ENCODE measurements at places on chromosomes 7 and 10. TPM values are rescaled to one million over a fixed set of nuclear protein-coding genes. Genes with fewer than 3 reads are reported as not detected.

The PDZD7 gene
- total RNA-seq, result 0.25 TPM

The DOCK4 gene
- total RNA-seq, result 9.6 TPM

The SRGN gene
- total RNA-seq, result not detected

DNA sequence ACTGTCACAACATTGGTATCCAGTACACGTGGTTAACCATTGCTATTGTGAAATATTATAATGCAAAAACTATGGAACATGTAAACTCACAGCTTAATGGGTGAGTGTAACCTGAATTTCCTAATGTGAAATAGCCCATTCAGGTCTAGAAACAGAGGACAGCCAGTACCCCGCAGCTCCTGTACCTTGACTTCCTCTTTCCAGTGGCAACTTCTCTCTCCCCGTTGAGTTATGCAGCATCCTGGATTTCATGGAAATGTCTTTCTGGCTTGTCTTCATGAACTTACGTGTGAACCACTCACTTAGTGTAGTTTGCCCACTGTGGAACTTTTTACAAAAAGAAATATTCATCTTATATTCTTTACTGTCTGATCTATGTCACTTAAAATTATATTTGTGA, 384.4 kb downstream of the DPP6 start:
- H3K27me3 ChIP-seq, result no peaks in the 10 kb centered on the region
- H3K27ac ChIP-seq, result no peak overlapping the region
- H3K4me3 ChIP-seq, result no peak overlapping the region
- H3K4me1 ChIP-seq, result no peaks in the 10 kb centered on the region
- DNase-seq, result no peak
- H3K36me3 ChIP-seq, result no peaks in the 10 kb centered on the region

DNA sequence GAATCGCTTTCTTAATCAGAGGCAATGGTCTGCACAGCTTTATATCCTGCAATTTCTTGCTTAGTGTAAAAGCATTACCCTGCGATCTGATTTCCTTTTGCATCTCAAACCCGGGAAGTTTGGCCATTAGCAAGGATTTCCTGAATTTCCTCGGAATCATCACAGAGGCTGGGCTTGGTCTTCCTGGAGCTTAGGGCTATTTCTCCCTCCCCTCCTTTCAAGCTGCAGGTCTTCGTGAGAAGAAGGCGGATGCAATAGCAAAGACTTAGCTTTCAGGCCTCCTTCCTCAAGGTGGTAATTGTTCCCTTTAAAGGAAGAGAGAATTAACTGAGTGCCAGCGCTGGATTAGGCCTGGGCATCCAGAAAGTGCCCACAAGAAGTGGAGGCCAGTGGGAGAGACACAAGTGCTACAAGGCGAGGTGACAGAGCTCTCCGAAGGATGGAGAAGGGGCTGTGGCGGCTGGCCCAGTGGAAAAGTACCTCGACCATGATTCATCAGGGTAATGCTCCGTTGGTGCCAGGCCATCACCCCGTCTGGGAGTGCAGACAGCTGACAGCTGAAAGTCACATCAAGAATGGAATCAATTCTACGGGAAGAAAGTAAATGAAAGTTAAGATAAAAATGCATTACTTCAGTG, 4.0 kb upstream of the ARMS2 start:
- no peaks in the 10 kb centered on the region for H3K27me3 ChIP-seq
- H3K27ac ChIP-seq, result no peak overlapping the region
- no peak for DNase-seq
- H3K4me3 ChIP-seq, result no peak overlapping the region

GRCh38 chr7:113158756-113159155, 40.4 kb upstream of the SMIM30 start:
- H3K4me3 ChIP-seq, result no peak overlapping the region
- no peak for DNase-seq
- no peak overlapping the region for H3K27ac ChIP-seq
- no peaks in the 10 kb centered on the region for H3K4me1 ChIP-seq
- peaks cover 19% of the 10 kb centered on the region for H3K27me3 ChIP-seq
- H3K36me3 ChIP-seq, result no peaks in the 10 kb centered on the region

- H3K4me3 ChIP-seq, result no peak overlapping the region
- no peaks in the 10 kb centered on the region for H3K36me3 ChIP-seq
- no peak overlapping the region for H3K27ac ChIP-seq
- DNase-seq, result no peak
These were observed 661.2 kb downstream of the AUTS2 start for GRCh38 chr7:70259502-70259901.

DNA sequence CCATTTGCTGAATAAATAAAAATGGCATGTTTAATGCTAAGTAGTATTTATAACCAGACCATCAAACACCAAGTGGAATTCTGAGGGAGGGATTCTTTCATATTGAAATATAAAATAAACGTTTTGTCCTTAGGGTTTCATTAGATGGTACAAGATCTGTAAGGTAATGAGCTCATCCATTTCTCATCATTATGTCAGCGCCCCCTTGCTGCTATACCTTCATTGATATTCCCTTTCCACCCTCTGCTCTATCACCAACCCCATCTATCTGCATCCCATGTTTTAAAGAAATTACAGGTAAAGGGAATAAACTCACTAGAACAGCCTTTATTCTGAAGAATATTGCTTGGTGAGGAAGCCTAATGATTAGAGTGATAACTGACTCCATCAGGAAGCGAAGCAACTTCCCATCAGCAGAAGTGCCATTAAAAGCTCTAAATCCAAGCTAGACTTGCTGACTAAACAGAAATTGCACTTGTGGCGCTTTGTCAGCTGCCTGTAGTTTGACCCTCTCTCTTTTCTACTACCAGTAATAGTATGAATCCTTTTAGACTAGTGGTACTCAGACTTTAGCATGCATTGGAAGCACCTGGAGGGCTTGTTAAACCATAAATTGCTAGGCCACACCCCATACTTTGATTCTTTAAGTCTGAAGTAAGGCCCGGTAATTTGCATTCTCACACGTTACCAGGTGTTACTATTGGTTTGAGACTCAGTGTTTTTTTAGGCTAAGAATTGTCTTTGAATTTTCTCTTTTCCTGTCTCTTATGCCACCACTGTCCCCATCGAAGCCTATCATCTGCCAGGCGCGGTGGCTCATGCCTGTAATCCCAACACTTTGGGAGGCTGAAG, 27.5 kb downstream of the ADD3 start:
- no peak for DNase-seq
- H3K27ac ChIP-seq, result no peak overlapping the region
- no peaks in the 10 kb centered on the region for H3K36me3 ChIP-seq
- no peak overlapping the region for H3K4me3 ChIP-seq
- H3K27me3 ChIP-seq, result no peaks in the 10 kb centered on the region
- H3K4me1 ChIP-seq, result peaks cover 20% of the 10 kb centered on the region

GRCh38 chr7:68224041-68224741, 1227.6 kb downstream of the TYW1 start:
- no peaks in the 10 kb centered on the region for H3K4me1 ChIP-seq
- no peak overlapping the region for H3K4me3 ChIP-seq
- H3K27me3 ChIP-seq, result no peaks in the 10 kb centered on the region

DNA sequence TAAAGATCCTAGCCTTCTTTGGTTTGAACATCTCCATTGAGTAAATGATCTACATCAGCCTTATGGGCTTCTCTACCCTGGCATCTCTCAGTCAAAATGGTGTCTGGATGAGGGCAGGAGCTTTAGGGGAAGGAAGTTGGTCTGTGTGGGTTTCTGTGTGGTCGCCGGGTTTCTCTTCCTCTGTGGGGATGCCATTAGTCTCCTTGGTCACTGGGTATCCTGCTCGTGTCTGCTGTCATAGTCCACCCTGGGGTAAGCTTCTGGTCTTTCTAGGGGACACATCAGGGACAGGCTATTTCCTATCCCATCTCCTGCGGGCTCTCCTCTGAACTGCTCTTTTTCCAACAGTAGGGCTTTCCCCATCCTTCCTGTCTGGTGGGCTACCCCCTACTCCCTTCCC, 150.3 kb upstream of the NPY start:
- peaks cover 6% of the 10 kb centered on the region for H3K4me1 ChIP-seq
- H3K27me3 ChIP-seq, result no peaks in the 10 kb centered on the region
- no peak overlapping the region for H3K27ac ChIP-seq
- DNase-seq, result no peak

GRCh38 chr7:95594185-95594584, 2.1 kb downstream of the PDK4 start:
- H3K4me3 ChIP-seq, result no peak overlapping the region
- DNase-seq, result no peak
- no peak overlapping the region for H3K27ac ChIP-seq

- H3K36me3 ChIP-seq, result peaks cover 29% of the 10 kb centered on the region
- H3K4me1 ChIP-seq, result no peaks in the 10 kb centered on the region
- H3K27me3 ChIP-seq, result no peaks in the 10 kb centered on the region
- H3K27ac ChIP-seq, result no peak overlapping the region
- no peak for DNase-seq
These were observed 16.0 kb downstream of the NANOS1 start for GRCh38 chr10:119045561-119045960.

All from neural progenitor cell (in vitro differentiated cells).